ENCODE measurements at places on chromosomes 2 and 18.

- peak; percentile 28 for DNase-seq
Measured at GRCh38 chr2:28030600-28030999, 140.1 kb downstream of the BABAM2 start.

DNA sequence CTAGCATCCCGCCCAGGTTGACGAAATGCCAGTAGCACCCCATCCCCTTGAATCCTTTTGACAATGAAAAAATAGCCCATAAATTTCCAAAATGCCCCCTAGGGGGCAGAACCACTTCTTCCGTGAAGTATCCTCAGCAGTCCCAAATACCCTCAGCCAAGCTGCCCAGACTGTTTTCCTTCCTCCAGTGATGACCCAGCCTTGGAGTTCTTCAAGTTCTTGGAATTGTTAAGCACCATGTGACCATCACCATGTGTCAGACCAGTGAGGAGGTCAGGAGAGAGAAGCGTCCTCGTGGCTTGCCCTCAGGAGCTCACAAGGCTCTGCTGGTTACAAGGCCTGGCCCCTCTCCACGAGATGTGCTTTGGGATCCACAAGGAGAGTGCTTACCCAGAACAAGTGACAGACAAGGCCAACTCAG is 1.4 kb upstream of the SLC23A3 start:
- peak; percentile 45 for DNase-seq

DNA sequence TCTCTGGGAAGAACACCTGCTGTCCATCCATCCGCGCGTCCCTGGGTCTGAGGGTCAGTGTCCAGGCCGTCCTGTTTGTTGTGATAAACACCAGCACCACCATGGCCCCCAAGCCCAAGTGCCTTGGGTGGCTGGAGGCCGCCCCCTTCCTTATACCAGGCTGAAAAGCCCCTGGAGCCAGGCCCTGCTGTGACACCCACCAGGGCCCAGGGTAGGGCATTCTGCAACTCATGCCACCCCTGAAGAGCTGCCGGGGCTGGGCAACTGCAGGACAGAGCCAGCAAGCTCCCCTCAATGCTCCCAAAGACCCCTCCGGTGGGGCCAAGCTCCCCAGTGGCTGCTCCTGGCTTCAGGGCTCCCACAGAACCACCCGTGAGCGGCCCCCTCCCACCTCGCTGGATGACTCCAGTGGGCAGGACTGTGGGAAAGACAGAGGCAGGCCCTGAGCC is 31.9 kb upstream of the SNED1 start:
- DNase-seq: peak; percentile 10

GRCh38 chr2:3536682-3537632 is 17.6 kb upstream of the ADI1 start:
- DNase-seq: peak; percentile 42

DNA sequence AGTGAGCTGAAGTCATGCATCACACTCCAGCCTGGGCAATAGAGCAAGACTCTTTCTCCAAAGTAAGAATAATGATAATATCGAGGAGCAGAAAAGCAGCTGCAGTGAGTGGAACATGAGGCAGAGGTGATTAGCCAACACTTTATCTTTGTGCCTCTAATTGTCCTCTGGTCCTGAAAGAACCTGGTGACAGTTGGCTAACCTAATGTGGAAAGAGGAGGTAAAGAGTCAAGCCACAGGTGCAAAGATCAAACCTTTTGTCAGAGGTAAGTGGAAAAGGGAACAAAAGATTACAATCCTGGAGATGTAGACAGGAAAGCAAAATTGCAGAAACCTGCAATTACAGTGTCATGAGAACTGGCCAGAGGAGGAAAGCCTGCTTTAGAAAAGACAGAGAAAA is 53.5 kb upstream of the LCLAT1 start:
- no peak for DNase-seq

DNA sequence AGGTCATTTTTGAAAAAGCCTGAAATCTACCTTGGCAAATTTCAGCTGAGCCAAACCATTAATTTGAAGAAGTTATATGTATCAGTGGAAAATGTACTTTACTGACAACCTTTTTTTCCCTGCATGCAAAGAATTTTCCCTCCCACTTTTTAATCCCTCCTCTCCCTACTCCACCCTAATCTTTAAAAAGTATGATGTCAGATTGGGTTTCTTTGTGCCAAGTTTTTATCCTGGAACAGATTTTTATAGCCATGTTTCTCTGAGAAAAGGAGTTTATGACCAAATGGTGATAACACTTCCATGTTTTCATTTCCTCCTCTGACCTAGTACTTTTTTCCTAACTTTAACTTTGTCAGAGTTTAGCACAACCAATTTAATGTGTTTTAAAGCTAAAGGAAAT is 250.3 kb upstream of the FOSL2 start:
- DNase-seq: no peak

DNA sequence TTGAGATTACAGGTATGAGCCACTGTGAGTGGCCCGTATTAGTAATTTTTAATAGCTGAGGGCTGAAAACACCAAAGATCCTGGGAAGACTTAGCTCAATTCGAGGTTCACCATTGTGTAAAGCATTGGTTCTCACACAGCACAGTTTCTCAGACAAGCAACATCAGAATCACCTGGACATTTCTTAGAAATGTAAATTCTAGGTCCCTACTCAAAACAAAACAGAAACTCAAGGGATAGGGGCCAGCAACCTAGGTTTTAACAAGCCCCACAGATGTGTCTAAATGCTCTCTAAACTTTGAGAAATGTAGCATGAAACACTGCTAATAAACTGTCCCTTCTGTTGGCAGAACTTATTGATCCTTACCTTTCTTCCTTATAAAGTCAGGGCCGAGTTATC is 681.2 kb downstream of the RNF144A start:
- DNase-seq: no peak

DNA sequence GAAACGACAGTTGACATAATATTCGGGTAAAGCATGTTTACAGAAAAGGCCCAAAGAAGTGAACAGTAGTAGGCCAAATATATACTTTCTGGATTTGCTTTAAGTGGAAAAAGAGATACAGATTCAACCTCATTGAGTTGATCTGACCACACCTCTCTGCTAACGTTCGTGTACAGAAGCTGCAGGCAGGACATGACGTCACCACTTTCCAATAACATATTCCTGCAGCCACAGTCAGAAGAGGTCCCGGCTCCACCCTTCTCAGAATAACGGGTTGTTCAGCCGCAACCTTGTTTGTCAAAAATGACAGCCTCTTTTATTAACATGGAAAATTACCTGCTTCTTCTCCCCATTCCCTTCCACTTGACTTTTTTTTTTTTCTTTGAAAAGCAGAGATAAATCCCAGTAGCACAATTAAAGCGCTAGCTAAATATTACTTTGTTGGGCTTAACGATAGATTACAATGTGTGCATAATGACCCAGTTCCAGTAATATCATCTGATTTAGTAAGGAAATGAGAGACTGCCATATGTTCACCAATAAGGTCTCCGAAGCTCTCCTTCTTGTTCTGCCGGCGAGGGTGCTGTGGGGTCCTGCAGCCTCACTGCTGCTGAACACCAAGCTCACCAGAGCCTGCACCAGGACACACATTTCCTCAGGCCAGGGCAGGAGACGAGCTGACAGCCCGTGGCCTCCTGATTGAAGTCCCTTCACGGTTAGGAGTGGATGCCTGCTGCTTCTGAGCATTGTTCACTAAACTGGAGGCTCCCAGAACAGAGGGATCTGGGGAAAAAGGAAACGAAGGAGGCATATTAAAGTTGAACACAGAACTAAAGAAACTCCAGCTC is 451.0 kb upstream of the SALL3 start:
- no peak for DNase-seq

DNA sequence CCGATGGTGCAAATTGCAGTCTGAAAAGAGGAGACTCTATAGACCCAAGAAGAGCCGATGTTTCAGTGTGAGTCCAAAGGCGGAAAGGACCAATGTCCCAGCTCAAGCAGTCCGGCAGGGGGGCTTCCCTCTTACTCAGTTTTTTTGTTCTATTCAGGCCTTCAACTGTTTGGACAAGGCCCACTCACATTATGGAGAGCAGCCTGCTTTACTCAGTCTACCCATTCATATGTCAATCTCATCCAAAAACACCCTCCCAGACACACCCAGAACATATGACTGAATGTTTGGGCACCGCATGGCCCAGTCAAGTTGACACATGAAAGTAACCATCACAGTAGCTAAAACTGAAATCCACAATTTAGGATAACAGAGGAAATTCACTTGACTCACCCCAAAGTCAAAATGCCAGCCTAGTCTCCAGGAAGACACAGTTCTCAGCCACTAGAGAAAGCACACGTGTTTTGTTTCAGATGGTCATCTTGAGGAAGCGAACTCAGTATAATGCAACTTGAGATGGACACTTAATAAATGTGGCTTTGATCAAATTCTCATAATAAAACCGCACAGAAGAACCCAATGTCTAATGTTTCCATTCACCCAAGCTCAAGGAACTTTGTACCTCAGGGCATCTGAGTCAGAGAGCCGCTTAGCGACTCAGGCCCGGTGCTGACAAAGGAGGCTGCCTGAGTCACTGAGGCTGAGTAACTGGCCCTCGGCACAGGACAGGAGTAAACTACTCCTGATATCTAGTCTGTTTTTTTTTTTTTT is 2.4 kb downstream of the FHL2 start:
- DNase-seq: no peak

GRCh38 chr2:201130524-201131186 is 14.7 kb downstream of the CFLAR start:
- DNase-seq: no peak

DNA sequence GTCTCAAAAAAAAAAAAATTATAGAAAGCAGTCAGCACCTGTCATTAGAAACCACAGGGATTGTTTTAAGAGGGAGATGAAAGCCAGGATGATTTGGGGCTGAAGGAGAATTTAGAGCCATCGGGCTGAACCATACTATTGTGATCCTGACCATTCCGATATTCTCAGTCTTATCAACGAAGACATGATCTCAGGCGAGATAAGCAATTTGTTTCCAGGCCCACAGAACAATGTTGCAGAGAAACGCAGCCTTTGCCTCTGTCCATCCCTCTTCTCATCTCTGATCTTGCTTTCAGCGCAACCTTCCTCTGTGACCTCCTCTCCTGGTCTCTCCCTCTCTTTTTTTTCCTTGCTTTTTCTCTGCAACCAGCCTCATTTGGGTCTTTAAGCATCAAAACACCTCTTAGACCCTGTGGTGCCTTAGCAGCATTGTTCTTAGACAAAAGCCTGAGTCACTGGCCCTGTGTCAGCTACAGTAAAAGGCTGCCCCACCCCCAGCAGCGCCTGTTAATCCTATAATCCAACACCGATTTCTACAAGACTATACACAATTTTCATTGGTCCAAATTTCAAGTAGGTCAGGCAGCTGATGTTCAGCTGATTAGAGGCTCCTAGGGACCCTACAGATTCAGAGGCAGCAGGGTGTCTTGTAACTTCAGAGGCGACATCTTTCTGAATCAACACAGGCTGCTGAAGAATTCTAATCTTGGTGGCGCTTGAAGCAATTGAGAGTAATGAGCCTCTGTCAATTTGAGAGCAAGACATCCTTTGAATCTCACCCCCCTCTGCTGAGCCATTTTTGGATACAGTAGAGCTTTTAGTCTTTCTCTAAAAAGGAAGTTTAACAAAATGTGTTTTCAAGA is 206.0 kb downstream of the NCK2 start:
- DNase-seq: no peak

DNA sequence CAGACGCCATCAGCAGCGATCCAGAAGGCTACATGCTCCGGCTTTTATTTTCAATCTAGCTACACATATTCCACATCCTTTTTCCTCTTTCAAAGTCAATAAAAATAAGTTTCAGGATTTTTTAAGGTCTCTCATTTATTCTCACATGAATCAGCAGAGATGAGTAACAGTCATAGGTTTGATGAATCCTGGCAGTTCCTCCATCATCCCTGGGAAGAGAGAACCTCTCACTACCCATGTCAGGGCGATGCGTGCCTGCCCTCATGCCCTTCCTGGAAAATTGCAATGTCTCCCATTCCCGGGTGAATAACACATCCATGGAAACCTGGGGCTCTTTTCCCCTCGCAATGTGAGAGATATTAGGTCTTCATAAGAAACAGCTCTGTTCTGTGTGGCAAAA is 301.1 kb upstream of the SMIM21 start:
- no peak for DNase-seq

DNA sequence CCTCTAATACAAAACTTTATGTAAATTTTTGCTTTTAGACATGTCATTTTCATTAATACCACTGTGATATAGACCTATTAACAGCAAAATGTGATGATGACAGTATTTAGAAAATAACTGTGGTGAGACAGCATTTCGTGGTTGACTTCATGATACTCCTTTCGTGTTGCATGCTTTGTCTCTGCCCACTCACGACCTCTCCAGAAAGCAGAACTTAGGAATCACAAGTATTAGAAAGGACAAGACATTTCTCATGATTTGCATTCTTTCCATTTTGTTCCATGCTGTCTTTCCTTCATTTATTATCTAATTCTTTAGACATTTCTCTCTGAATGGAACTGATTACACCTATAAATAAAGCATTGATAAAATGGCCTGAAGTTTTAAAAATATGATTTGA is 85.2 kb upstream of the POU3F3 start:
- no peak for DNase-seq

DNA sequence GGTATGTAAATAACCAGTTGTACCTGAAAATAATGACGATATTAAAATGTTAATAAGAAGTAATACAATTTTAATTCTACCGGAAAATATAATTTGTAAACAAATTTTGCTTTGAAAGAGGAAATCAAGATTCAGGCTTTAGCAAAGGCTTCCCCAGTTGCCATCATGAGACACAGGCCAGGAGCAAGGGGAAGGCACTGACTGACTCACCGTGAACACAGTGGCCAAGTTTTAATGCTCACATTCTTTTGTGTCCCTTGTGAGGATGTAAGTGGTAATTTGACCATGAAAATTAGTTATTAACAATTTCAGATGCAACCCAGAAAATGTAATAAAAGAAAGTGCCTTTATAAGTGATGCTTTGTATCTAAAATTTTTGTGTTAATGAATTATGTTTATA is 164.1 kb downstream of the GREB1L start:
- no peak for DNase-seq

DNA sequence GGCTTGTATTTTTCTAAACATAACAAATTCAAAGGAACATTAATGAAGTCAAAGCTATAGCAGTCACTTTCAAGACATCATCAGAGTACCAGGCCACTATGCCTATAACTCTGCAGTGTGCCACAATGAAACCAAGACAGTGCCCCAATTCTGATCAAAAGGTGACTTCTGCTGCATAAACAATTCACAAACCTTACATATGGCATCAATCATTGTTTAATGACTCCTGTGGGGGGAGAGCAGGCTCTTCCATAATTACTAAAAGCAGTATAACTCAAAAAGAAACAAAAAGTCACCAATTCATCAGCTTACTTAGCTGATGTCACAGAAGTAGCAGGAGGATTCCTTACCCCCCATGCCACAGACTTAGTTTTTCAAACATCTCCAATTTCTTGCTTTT is 15.5 kb downstream of the LPIN2 start:
- no peak for DNase-seq

DNA sequence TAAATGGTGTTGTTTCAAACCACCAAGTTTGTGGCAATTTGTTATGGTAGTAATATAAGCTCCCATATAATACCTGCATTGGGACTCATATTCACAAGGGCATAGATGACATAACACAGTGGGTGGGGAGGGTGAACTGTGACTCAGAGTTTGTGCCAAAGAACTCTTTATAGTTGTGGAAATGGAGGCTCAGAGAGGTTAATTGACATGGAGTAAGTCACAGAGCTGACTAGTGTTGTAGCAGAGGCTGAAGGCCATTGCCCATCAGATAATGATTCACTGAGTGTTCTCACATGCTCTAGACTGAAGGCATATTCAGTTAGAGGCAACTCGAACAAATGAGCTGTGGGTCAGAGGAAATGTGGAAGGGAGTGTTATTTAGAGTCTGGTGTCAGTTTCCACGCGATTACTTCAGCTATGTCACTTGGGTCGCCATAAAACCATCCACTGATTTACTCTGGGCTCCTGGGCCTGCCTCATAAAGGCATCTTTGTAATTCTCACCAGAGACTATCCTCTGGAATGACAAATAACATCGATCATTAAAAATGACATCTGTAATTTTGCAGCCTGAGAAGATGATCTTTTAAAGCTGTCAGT is 264.7 kb downstream of the CCDC85A start:
- DNase-seq: no peak
